Fibroblast of lung (primary cell): ENCODE measurements at places on chromosomes 6 and 20. TPM values are rescaled to one million over a fixed set of nuclear protein-coding genes. Genes with fewer than 3 reads are reported as not detected.

BACH2 gene
- 1.5 and 2.6 TPM in 2 replicates for total RNA-seq

ZFP57 gene
- total RNA-seq = not detected in 2 replicates

RAB44 gene
- total RNA-seq = under 0.01 TPM in 2 replicates

PSMF1 gene
- total RNA-seq = 16.4 and 26.4 TPM in 2 replicates

TNFRSF6B gene
- total RNA-seq = 6.7 and 35.2 TPM in 2 replicates

SLC17A2 gene
- total RNA-seq = under 0.01 TPM in 1 of 2 replicates, not detected in the other

SIRPB2 gene
- total RNA-seq = not detected in 2 replicates

NR2E1 gene
- total RNA-seq = not detected in 2 replicates

ESR1 gene
- total RNA-seq = 0.50 and 1.0 TPM in 2 replicates

CDSN gene
- total RNA-seq = not detected in 2 replicates

EDN1 gene
- total RNA-seq = 0.17 and 0.26 TPM in 2 replicates

OPRM1 gene
- total RNA-seq = not detected in 2 replicates

FAM209B gene
- not detected in 2 replicates for total RNA-seq

GLP1R gene
- total RNA-seq = not detected in 2 replicates

HAO1 gene
- not detected in 2 replicates for total RNA-seq

LBP gene
- total RNA-seq = under 0.01 and 0.17 TPM in 2 replicates

FGD2 gene
- total RNA-seq = not detected in 2 replicates
